ENCODE measurements at places on chromosomes 4 and X.

DNA sequence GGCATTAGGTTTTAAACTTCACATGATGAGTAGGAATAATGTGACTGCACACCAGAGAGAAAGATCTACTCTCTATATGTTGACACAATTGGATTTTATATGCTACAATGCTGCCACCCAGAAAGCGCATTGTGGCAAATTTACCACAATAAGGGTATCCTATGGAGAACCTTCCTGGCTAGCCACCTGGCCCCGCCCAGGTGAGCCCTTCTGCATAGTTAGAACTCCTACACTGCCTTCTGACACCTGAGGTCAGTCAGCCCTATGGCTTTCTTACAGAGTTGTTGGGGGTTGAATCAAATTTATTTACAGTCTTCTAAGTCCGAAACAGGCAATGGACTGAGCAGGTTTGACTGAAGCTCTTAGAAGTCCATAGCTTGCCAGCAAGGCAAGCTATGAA, 153.8 kb upstream of the S100G start:
- DNase-seq, result no peak

DNA sequence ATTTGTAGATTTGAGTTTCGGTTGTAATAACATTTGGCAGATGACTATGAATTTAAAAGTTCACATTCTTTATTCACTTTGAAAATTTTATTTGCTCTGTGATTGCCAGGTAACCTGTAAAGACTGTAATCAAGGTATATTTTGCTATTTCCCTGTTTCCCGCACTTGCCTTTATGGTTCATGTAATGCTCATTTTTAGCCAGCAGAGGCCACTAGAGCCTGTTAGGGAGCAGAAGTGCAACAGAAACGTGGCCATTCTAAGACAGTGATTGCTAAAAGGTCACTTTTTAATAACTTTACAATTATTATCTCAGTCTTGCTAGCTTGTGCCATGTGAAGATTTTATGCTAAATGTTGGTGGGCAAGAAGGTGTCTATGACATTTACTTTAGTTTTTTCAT, 12.4 kb downstream of the YIPF6 start:
- peak; percentile 11 for DNase-seq

- no peak for DNase-seq
Observed at GRCh38 chrX:96182366-96182765, 502.3 kb upstream of the DIAPH2 start.

- DNase-seq, result no peak
Observed at GRCh38 chrX:100747703-100748102, 15.8 kb upstream of the SYTL4 start.
